CD4-positive, alpha-beta T cell treated with Interleukin-6 at 100 ng/mL for 8 hours (primary cell): ENCODE measurements at places on chromosomes 2 and 18.

DNA sequence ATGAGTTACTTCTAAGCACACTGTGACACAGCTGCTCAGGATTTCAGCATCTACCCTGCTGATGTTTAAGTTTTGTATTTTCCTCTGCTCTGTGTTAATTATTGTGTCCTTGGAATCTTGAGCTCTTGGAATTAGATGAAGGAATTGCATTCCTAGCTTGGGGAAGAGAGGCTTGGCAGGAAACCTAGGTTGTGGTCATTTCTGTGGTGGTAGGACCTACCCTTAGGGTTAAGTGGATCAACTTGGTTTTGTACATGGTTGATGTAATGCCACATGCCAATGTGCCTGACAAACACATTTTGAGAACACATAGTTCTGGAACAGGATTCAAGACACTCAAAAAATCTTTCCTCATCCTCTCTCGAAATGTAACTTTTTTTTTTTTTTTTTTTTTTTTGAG is 264.5 kb upstream of the MEX3C start:
- no peak for DNase-seq

DNA sequence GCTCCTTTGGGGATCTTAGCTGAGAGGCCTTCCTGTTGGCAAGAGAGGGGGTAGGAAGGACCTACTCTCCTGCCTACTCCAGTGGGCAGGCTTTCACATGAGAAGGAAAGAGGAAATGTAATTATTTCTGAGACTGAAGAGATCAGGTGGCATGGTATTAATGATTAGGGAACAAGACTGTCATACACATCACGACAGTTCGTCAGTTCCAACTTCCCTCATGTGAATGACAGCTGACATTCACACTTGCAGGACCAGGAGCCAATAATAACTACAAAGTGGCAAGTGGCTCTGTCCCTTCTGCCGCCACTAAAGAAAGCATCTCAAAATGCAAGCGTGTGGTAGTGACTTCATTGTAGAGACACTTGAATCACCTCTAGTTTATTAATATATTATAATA is 90.0 kb downstream of the ZCCHC2 start:
- DNase-seq = no peak

GRCh38 chr2:206846981-206847834 is 81.8 kb downstream of the FASTKD2 start:
- no peak for DNase-seq

DNA sequence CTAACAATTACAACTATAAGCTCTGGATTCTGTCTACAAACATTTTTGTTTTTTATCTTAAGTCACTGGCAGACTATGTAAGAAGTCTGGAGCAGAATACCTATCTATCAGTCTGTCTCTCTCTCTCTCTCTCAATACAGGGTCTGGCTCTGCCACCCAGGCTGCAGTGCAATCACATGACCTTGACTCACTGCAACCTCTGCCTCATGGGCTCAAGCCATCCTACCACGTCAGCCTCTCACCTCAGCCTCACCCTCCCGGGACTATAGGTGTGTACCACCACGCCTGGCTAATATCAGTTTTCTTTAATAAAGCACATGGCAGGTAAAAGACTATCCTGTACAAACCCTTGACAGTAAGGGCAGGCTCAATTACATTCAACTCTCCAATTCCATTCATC is 96.9 kb downstream of the OSBPL1A start:
- no peak for DNase-seq

DNA sequence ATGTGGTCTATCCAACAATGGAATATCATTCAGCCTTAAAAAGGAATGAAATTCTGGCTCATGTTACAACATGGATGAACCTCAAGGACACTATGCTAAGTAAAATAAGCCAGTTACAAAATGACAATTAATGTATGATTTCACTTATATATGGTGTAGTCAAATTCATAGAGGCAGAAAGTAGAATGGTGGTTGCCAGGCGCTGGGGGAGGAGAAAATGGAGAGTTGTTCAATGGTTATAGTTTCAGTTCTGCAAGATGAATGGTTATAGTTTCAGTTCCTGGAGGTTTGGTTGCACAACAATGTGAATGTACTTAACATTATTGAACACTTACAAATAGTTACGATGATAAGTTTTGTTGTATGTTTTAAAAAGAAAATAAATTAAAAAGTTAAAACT is 79.2 kb upstream of the IL1R2 start:
- DNase-seq = no peak

DNA sequence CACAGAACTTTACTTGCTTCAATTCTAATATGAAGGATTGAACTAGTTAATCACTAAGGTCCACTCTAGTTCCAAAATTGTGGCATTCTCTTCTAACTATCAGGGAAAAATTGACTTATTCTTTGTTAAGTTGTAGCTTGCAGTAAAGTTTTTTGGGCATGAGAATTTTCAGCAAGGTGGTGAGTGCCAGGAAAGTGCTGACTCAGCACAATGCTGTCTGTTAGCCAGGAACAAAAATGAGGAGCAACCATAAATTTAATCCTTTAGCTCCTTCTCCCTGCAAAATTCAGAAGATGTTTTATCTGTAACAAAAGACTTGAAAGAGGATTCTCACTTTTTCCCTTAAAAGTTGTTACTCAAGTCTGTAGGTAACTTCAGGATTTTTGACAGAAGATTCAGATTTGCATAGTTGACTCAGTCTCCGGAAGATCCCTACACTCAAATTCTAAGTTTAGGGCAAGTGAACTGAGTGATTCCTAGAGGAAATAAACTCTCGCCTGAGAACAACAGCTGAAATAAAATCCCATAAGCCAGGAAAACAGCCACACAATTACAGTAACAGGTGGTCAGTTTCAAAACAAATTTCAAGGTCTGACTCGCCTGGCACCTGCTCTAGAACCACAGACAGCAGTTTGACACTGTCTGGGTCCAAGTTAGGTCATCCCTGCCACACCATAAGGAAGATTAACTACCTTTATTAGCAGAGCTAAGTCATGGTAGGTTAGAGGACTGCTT is 20.2 kb upstream of the DARS1 start:
- DNase-seq = no peak

DNA sequence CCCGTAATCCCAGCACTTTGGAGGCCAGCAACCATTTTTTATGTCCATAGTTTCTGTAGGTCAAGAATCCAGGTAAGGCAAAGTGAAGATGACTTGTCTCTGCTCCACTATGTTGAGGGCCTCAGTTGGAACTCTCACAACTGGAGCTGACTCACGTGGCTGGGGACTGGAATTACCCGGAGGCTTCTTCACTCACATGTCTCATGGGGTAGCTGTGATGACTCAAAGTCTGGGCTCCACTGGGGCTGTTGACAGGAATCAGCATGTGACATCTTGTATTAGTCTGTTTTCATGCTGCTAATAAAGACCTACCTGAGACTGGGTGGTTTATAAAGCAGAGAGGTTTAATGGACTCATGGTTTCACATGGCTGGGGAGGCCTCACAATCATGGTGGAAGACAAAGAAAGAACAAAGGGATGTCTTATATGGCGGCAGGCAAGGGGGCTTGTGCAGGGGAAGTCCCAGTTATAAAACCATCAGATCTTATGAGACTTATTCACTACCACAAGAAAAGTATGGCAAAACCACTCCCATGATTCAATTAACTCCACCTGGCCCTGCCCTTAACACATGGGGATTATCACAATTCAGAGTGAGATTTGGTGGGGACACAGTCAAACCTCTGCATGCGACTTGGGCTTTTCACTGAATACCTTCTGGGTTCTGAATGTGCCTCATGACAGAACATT is 7.8 kb upstream of the PPP1R1C start:
- DNase-seq = no peak

DNA sequence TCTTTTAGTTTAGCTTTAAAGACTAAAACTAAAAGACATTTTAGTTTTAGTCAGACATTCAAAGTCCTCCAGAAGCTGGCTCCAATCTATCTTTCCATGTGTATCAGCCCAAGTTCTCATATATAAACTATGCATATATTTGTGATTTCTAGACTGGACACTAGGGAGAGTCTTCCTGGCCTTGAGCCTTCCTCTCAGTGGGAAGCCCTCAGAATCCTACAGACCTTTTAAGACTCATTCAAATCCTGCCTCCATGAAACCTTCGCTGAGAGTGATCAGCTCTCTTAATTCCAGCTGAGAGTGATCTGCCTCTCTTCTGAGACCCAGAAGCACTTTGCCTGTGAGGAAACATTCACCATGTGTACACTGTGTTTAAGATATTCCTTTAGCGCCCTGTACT is 452.7 kb downstream of the TGIF1 start:
- no peak for DNase-seq

- DNase-seq = no peak
Measured at GRCh38 chr18:9753846-9754245, 45.7 kb downstream of the RAB31 start.

GRCh38 chr18:63848159-63848558 is 39.3 kb upstream of the SERPINB2 start:
- DNase-seq = no peak

DNA sequence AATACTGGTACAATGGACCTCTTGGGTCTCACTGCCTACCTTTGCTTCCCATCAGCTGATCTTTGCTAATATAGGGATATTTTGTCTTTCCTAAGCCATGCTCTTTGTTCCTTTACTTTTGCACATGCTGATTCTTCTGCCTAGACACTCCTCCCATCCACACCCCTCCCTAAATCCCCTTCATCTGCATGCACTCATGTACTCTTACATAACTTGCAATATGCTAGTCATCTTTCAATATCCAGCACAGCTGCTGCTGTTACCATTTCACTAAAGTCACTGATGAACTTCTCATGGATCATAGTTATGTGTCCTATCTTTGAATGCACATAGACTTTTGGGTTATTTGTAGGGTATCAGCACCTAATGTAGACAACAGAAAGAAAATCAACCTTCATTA is 18.5 kb upstream of the DTNA start:
- DNase-seq = no peak

DNA sequence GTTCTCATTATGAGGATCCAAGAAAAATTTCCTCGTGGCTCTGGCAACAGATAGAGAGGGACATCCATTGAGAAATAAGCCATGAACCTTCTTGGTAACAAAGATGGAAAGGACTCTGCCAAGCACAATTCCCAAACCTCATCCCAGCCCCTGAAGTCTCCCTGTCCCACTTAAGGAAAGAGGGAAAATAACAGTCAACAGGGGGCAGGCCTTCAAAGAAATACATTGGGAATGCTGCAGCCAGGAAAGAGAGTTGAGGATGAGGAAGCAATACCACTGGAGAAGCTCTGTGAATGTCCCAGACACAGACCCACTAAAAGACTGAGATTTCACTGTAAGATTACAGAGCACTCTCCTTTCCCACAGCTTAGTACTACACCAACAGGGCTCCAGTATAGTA is 93.2 kb downstream of the CD226 start:
- DNase-seq = no peak

DNA sequence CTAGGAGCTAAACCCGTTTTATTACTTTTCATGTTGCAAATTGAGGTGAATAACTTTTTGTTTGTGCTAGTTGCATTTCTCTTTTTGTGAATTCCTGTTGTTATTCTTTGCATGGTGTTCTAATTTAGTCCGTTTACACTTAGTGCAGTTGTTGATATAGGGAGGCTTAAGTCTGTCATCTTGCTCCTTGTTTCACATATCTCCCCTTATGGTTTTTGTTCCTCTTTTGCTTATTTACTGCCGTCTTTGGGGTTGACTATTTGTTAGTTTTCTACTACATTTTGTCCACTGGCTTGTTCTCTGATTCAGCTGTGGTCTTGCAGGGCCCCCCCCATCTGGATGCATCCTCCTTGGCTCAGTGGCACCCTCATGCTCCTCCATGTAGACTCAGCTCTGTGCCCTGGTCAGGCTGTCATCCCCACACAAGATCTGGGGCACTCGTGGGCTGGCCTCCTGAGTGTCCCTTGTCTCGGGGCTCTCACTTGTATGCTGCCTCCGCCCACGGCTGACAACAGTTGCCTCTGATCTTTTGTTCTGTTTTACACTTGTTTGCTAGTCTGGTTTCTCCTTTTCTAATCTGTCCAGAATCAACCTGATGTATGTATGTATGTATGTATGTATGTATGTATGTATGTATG is 42.9 kb upstream of the ASB1 start:
- DNase-seq = no peak

- DNase-seq = no peak
Measured at GRCh38 chr2:169637620-169638019, 53.5 kb downstream of the PPIG start.

- DNase-seq = no peak
Measured at GRCh38 chr18:41486575-41486974, 468.5 kb upstream of the PIK3C3 start.

GRCh38 chr2:240960971-240961876 is 37.2 kb upstream of the SNED1 start:
- DNase-seq = no peak

DNA sequence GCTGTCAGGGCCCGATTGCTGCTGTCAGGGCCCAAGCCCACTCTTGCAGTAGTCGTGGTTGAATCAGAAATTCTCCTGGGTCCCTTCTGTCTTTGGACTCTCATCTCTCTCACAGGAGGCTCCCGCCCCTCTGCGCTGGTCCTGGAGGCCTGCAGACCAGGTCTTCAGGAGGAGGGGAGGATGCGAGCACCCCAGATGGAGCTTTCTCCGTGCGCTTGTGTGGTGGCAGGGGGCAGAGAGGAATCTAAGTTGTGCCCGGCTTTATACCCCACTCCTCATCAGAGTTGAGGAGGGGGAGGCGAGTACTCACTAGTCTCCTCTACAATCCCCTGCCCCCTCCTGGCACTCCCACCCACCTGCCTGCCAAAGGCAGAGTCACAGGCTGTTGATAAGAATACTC is 10.4 kb downstream of the EN1 start:
- DNase-seq = no peak

DNA sequence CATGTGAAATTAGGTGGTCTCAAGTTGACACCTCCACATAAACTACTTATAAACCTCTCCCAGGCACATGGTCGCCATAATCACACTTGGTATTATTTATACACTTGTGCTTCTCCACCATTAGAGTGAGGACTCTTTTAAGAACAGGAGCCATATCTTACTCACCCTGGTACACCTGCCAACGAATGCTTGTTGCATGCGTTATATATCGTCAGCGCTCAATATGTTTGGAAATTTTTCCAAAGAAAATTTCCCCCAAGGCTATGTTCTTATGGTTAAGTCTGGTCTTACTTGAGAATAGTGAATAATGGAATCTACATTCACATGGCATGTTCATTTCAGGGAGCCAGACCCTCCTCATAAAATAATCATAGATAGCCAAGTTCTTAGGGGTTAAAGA is 271.7 kb downstream of the BCL11A start:
- no peak for DNase-seq

DNA sequence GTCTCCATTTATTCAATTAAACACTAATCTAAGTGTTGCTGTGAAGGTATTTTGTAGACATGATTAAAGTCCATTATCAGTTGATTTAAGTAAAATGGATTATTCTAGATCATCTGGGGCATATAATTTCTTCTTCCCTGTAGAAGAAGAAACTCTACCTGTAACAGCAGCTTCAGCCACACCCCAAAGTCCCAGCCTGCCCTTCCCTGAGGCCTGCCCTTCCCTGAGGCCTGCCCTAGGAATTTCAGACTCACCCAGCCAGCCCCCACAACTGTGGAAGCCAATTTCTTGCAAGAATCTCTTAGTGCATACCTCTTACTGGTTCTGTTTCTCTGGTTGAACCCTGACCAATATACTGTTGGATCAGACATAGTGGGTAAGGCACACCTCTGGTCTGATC is 13.4 kb upstream of the LAPTM4A start:
- DNase-seq = no peak

GRCh38 chr18:6399776-6400175 is 14.9 kb downstream of the L3MBTL4 start:
- no peak for DNase-seq
